ENCODE measurements at places on chromosomes 3 and 15.
A peak's percentile ranks its signal among the peaks of the same experiment; 100 is the strongest.

DNA sequence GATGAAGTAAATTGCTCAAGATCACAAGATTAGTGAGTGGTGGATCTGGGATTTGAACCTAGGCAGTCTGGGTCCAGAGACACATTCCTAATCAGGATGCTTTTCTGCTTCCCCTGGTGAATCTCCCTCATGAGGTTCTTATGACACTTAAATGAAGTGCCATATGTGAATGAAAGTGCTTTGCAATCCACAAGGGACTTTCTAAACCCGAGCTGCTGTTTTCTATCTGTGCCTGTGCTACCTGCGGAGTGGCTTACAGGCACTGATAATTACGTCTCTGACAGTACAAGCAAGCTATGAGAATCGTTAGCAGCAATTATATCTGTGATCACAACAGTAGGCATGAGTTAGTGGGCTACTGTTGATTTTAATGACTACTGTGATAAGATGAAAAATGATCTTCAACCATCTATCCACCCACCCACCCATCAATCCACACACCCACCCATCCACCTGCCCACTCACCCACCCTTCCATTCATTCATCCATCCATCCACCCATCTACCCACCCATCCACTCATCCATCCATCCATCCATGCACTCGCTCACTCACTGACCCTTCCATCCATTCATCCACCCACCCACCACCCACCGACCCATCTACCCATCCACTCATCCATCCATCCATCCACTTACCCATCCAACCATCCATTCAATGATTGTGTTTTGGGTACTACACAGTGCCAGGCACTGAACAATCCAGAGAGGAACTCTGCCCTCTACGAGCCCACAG, 51.8 kb downstream of the ATP2B2 start:
- no peak for DNase-seq

- DNase-seq: peak; percentile 13
Observed at GRCh38 chr15:72562878-72563277, 88.7 kb downstream of the ARIH1 start.

DNA sequence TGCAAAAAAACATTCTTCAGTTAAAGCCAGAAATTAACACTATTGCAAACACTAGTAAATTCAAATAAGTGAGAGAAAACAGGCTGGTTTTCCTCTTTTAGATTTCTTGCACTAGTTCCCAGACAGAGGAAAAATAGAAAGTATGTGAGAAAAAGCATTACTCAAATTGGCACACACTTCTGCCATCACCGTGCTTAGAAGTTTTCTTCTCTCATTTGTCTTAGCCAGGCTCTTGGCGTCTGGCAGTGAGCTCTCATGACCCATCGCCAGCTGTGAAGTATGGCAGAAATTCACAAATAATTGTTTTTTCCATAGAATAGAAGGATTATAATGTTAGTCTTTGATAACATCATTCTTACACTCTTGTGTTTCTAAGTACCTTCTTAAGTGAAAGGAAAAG, 515.9 kb downstream of the GBE1 start:
- DNase-seq: no peak

- DNase-seq: no peak
Observed at GRCh38 chr3:45317710-45318109, 70.7 kb upstream of the LARS2 start.

DNA sequence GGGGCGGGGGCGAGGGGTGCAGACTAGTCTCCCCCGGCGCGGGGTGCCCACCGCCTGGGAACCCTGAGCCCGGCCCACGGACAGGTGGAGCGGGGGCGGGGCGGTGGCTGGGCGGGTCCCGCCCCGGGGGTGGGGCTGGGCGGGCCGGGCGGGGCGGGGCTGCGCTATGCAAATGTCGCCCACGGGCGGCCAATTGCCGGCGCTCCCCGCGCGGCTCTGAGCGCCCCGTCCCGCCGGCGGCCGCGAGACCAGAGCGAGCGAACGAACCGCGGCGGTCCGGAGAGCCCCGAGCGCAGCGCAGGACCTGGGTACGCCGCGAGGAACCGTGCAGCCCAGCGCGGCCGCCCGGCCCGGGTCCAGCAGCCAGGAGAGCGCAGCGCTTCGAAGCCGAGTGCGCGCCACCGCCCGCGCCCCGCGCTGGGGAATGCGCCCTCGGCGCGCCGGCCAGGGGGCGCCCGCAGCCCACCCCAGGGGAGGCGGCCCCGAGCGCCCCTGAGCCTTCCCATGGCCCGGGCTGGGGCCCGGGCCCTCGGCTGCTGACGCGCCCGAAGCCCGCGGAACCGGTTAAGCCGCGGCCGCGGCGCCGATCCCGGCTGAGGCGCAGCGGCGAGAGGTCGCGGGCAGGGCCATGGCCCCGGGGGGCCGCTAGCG, at the start of gene SEMA3F:
Gene SEMA3F (plus strand): TSS at position 485 of the 651 bp plus-strand sequence. CDS start 4,299 bp downstream, outside the sequence.
- peak; percentile 77 for DNase-seq

DNA sequence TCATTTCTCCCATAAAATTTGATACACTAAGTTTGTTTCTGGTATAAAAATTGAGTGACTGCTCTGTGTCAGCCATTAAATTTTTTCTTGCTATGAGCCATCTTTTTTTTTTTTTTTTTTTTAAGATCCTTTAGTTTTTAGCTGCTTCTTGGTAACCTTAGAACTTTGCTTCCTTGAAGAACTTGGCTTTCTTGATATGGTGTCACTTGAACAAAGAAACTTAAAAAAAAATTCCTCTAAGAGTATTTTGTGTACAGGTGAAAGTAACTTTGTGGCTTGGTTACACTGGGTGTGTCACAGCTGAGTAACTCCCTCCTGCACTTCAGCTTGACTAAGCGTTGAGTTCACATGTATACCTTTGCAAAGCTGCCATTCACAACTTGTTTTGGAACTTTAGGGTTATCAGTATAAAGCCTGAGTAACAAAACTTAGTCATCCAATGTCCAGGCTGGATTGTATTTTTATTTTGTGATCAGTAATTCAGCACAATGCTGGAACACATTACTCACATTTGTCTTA, 6.5 kb downstream of the CHD2 start:
- peak; percentile 21 for DNase-seq

- no peak for DNase-seq
Observed at GRCh38 chr15:50676799-50677483, 9.7 kb downstream of the TRPM7 start.

DNA sequence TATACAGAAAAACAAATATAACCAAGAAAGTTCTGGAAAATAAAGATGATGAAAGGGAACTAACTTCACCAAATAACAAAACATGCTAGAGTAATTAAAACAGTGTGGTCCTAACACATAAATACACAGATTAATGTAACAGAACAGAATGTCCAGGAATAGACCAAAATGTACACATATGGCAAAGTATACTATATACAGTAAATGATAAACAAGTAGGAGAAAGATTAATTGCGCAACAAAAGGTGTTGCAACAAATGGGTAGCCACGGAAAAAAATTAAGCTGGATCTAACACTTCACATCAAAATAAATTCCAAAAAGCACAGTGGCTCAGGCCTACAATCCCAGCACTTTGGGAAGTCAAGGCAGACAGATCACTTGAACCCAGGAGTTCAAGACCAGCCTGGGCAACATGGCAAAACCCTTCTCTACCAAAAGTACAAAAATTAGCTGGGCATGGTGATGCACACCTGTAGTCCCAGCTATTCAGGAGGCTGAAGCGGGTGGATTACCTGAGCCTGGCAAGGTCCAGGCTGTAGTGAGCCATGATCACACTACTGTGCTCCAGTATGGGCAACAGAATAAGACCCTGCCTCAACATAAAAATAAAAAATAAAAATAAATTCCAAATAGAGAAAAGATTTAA, 19.8 kb downstream of the SCAP start:
- peak; percentile 28 for DNase-seq

DNA sequence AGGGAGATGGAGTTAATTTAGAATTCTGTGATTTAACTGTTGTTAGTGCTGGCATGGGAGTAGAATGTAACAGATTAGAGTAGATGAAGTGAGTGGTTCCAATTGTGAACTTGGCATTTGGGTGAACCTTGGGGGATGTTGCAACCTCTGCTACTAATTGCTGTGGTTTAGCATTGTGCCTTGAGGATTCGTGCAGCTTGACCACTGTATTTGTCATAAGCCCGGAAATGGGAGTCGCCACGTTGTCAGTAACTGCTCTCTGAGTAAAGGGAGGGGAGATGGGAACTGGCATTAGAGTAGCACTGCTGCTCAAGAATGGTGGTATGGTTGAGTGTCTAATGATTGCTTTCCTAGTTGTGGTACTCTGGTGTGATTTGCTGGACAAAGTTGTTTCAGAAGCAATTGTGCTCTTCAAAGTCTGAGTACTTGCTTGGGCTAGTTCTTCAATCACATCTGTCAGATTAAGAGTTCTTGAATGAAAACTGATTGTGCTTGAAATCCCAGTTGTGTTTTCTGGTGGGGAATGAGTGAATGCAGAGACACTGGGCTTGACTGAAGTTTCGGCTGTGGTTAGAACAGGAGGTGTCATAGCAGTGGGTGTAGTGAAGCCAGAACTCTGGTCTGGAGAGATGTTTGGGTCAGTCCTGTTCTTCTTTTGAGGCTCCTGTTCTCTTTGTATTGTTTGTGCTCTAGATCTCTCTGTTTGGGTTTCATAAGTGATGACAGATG, 15.4 kb downstream of the IGSF10 start:
- DNase-seq: peak; percentile 53

GRCh38 chr15:32870240-32871033, 152.6 kb downstream of the GREM1 start:
- peak; percentile 32 for DNase-seq

DNA sequence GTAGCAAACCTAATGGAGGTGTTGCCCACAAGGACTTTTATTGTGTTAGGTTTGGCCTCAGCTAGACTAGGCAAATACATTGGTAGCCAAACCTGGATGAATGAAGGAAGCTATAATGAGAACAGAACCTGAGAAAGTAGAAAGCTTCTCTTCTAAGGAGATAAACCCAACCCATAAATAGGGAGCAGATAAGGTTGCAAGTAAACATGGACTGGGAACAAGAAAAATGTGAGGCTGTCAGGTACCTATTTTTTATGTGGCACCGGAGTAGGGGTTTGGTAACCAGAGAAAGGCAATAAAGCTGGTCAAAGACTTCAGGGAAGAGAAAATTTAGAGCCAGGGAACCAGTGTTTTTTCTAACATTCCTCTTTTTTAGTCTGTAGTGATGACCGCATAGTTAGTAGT, 25.0 kb downstream of the ZNF654 start:
- DNase-seq: no peak

GRCh38 chr3:171142985-171143384, 116.5 kb upstream of the SLC2A2 start:
- no peak for DNase-seq

DNA sequence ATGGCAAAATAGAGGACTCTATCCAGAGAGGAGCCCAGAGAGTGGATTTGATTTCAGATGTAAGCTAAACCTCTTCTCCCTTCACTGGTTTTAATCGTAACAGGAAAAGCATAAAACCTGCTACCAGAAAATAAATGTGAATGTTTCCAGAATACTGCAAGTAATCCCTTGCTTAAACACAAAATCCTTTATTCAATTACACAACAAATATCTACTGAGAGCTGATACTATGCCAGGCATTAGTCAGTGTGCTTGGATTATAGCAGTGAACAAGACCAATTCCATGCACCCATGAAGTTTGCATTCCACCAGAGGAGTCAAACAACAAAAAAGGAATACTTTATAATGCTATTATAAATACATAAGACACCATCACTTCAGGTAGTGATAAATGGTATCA, 15.1 kb downstream of the AVEN start:
- no peak for DNase-seq

- DNase-seq: no peak
Observed at GRCh38 chr3:184184546-184185230, 1.3 kb upstream of the ABCF3 start.

DNA sequence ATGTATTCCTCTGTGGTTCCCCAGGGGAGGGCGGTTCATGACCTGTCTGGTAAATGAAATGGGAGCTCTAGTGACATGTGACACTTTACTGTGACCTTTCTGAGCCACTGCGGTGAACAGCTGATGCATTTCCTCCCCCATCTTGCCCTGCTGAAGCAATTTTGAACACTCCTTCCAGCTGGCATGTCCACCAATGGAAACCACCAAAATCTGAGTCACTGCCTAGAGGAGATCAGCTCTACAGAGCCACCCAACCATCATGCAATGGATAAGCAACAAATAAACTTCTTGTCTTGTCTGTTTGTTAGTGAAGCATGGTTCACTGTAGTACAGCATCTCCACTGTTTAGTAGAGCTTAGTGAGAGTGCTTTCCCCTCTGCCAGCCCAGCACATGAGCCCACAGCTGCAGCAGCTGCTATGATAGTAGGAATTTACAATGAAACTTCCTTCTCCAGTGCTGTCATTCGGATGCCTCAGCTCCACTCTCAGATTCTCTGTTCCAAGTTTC, 479.4 kb downstream of the NTRK3 start:
- peak; percentile 56 for DNase-seq

- peak; percentile 78 for DNase-seq
Observed at GRCh38 chr15:63030101-63030551, 12.4 kb upstream of the TPM1 start.

DNA sequence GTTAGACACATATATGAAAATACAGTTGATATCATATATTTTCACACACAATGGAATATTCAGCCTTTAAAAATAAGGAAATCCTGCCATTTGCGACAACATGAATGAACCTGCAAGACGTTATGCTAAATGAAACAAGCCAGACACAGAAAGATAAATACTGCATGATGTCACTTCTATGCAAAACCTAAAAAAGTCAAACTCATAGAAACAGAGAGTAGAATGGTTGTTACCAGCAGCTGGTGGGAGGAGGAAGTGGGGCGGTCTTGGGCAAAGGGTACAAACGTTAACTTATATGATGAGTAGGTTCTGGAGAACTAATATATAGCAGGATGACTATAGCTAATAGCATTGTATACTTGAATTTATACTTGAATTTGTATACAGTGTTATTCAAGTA, 213.2 kb upstream of the NR2F2 start:
- no peak for DNase-seq

DNA sequence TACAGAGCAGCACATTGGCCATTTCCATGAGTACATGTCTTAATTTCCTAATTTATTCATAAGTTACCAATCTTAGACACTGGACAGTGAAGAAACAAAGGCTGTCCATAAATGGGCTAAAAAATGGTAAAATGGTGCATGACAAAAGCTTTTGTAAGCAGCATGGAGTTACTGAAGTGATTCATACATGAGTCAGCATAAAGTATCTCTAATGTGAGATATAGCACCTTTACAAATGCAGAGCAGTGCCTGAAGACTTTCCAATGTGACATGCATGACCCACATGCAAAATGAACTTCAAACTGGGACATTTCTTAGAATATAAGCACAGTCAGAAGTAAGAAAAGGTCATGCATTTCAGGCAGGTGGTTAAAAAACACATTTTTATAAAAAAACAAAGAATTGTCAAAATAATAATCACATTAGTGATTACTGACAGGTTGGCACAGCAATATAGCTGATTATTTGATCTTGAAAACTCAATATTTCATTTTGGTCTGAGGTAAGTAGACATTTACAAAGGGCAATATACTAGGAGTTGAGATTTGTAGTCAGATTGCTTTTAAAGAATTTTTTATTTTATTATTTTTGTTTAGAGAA, 299.3 kb downstream of the PLCL2 start:
- no peak for DNase-seq

Measured in inflammatory macrophage treated with lipopolysaccharide for 4 hours (primary cell).